Naive thymus-derived CD8-positive, alpha-beta T cell (primary cell): ENCODE measurements at places on chromosomes 5 and 9. TPM values are rescaled to one million over a fixed set of nuclear protein-coding genes. Genes with fewer than 3 reads are reported as not detected.

GRCh38 chr5:124746916-124747790 is 714 bp upstream of the ZNF608 start:
- no peak for DNase-seq

Gene SCGB3A2
- polyA plus RNA-seq = not detected

Gene BTNL9
- polyA plus RNA-seq = not detected

- no peak for DNase-seq
Observed at GRCh38 chr5:129125819-129126218, 31.3 kb downstream of the ISOC1 start.

- DNase-seq = no peak
Observed at GRCh38 chr5:115377468-115378217, 81.2 kb upstream of the CCDC112 start.

DNA sequence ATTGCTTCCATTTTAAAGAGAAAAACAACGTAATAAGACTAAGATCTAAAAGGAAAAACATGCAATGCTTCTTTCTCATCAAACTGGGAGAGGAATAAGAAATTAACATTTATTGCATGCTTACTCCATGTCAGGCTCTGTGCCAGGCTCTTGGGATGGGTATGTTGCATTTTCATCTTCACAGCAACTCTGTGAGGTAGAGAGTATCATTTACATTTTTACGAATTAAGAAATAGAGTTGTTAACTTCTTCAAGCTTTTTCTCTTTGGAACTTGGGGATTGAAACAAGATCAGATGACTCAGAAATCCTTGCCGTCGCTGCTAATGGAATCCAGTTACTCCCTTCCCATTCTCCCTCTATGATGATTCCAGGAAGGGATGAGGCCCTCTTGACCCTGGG is 39.5 kb downstream of the PDE8B start:
- no peak for DNase-seq

DNA sequence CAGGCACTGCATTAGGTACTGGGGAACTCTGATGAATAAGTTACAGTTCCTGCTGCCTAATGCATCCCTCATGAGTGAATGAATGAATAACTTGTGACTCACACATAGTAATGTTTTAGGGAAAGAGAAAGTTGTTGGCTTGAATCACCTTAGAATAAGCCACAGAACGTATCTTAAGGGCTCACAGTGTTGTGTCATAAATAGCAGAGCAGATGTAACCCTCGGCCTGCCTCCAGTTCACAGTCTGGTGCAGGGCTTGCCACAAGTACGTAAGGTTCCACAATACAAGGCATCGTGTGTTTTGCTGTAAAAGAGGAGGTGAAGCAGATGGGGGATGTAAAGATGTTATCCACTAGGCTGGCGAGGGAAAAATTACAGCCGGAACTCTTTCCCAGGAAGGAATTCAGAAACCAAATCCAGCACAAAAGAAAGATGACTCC is 218.7 kb downstream of the TRPM3 start:
- no peak for DNase-seq

- DNase-seq = no peak
Observed at GRCh38 chr5:170522211-170523141, 18.7 kb downstream of the KCNIP1 start.

DNA sequence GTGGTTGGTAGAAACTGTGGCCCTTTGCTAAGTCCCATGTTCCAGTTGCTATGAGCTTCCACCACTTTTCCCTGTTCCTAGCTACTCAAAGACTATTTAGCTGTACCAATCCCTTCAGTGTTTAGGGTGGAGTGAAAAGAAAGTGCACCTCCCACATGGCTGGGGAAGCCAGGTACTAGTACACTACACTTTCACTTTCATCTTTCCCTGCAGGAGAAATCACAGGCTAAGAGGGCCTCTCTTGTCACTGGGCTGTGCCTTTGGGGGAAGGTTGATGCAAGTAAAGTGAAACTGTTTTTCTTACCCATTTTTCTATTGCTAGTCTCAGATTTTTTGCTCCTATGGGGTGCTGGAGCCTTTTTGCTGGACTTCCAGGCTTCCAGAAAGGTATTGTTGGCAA is 33.5 kb upstream of the CKS2 start:
- DNase-seq = no peak

- DNase-seq = peak; percentile 28
Observed at GRCh38 chr5:96868603-96869371, 7.5 kb upstream of the ERAP2 start.

GRCh38 chr9:101727612-101728524 is 10.6 kb downstream of the GRIN3A start:
- no peak for DNase-seq

Gene PCDHGA12
- polyA plus RNA-seq = not detected

DNA sequence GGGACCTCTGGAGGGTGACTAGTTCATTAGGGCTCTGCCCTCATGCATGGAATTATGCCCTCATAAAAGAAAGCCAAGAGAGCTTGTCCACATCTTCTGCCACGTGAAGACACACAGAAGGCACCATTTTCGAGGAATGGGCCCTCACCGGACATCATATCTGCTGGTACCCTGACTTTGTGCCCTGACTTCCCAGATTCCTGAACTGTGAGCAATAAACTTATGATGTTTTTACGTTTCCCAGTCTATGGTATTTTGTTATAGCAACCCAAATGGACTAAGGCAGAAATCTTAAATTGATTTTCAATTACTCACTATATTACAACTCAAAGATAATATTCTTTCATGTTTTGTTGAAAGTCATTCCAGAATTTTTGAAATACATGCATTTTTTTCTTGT is 163.8 kb upstream of the PAPPA start:
- DNase-seq = no peak

DNA sequence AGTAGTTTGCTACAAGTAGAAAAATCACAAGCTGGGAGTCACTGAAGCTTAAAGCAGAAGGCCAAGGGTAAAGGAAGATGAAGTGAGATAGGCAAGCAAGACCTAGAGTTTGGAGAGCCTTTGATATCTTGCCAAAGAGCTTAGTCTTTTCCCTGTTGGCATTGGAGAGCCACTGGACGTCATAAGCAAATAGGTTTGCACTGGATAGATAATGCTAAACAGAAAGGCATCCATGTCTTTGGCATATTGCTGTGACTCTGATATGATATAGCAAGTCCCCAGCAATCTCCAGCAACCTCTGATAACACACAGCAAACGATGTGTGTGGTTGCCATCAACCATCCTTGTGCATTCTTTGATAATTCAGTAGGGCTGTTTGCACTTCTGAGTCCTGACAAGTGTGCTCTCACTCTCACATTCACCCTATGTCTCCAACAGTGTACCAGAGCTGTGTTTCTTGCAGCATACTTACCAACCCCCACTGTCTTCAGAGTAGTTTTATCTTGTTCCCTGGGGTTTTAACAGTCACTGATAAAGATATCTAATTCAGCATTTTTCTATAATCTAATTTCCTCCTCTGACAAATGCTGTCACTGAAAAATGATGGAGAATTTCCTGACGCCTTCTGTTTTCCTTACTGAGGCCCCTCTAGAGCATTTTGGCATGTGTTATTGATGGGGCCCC is 16.9 kb upstream of the FREM1 start:
- no peak for DNase-seq

Gene SAXO1
- polyA plus RNA-seq = 0.46 TPM

- DNase-seq = no peak
Observed at GRCh38 chr9:130365323-130365721, 79.4 kb upstream of the ASS1 start.

DNA sequence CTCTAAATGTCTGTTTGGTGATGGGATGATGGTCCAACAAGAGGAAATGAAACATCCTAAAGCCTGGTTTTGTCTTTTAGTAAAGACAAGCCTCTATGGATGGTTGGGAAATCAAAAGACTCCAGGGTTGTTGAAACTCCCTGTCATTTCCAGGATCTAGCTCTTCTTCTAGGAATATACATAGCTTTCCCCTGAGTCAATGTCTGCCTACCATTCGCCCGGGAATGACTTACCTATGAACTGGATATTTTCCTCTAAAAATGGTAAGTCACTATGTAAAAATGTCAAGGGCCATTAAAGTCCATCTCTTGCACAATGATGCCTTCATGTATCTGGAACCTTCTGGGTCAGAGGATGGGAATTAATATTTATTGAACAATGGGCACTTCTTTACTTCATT is 11.1 kb upstream of the KIF12 start:
- DNase-seq = no peak

DNA sequence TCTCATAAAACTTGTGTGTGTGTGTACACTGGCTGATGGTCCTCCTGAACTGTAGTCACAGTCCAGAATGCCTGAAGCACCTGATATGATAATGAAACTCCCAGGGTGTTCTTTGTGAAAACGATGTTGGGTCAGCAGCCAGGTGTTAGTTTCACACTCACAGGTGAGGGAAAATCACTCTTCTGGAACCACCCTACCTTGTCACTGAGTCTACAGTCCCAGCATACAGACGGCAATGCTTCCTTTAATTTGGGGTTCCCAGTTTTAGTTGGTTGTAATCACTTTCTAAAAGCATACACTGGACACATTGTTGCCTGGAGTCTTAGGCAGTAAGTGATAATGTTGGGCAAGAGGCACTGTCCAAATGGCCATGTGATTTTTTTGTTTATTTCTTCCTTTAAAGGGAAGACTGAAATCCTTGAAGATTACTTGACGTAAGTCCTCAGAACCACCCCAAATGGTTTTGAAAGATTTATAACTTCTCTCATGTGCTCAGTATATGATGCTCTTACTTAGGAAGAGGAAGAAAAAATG is 18.2 kb upstream of the MGAT1 start:
- no peak for DNase-seq

- DNase-seq = no peak
Observed at GRCh38 chr5:74969726-74970125, 82.6 kb downstream of the GCNT4 start.

DNA sequence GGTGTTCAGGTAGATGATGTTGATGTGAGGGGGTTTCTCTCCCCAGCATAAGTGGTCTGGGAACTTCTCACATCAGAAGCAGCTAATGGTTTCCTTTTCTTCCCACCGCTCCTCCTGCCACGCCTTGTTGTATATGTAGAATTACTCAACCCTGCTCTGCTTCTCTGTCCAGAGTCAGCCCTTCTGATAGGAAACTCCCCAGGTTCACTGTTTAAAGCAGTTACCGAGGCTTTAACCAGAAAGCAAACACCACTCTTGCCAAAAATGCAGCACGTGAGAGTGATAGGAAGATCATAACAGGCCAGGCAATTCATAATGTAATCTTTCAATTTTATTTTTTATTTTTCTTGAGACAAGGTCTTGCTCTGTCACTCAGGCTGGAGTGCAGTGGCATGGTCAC is 10.5 kb upstream of the TMEM252 start:
- no peak for DNase-seq

DNA sequence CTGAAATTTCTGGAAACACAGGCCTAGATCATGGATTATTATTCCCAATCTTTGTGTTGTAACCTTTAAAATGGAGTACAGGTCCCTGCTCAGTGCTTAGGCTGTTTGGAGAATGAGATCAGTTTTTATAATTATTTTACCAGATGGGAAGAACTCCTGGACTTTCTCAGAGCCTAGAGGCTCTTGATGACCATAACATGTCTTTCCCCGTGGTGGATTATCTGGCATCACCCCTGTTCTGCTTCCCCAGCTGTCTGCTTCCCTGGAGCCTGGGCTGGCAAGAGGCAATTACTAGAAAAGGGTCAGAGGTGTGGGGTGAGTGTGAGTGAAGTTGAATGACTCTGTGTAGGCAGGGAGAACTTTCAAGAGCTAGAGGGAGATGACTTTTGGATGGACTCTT is 143.0 kb downstream of the CARTPT start:
- no peak for DNase-seq

GRCh38 chr5:76468635-76469425 is 65.7 kb downstream of the IQGAP2 start:
- DNase-seq = no peak

- peak; percentile 8 for DNase-seq
Observed at GRCh38 chr5:71601222-71602026, 14.3 kb downstream of the MCCC2 start.

Gene CDK7
- polyA plus RNA-seq = 18.2 TPM

Gene HTR4
- polyA plus RNA-seq = not detected

DNA sequence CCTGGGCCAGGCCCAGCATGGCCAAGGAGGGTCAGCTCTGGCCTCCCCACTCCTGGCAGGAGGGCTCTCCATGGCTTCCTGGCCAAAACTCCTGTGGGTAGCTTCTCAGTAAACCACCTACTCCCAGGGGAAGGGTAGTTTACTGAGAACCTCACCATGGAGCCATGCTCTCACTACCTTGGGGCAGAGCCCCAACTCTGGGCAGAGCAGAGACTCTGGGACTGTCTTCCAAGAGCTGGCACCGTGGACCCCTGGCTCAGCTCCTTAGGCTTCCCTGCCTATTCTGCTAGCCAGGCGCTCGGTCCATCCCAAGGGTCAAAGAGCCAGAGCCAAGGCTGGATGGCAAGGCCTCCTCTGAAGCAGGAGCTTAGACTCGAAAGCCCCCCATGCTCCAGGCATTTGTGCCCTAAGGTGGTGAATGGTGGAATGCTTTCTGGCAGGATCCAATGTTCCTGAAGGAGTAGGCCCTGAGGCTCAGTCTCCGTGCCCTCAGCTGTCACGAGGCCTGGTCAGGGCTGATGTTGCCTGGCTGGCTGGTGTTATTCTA is 19.6 kb downstream of the TCF7 start:
- DNase-seq = no peak
